Bladder microvascular endothelial cell (primary cell): ENCODE measurements at places on chromosomes 12 and 14. TPM values are rescaled to one million over a fixed set of nuclear protein-coding genes. Genes with fewer than 3 reads are reported as not detected.

EGLN3 gene
- 1.1 and 1.4 TPM in 2 replicates for total RNA-seq

RHOJ gene
- 58.1 and 312 TPM in 2 replicates for total RNA-seq

GPR84 gene
- total RNA-seq: 0.16 TPM in 1 of 2 replicates, not detected in the other

DHRS4L2 gene
- 11.6 and 15.7 TPM in 2 replicates for total RNA-seq

KCNA5 gene
- total RNA-seq: not detected in 2 replicates
